ENCODE measurements at places on chromosomes 16 and 17. TPM values are rescaled to one million over a fixed set of nuclear protein-coding genes. Genes with fewer than 3 reads are reported as not detected.

Gene ZNF785
- total RNA-seq: 6.3 TPM

Gene KRTAP4-1
- not detected for total RNA-seq

Gene HIC1
- total RNA-seq: 3.7 TPM

Gene SLC47A1
- not detected for total RNA-seq

Gene EDC4
- 66.1 TPM for total RNA-seq

Gene GFAP
- not detected for total RNA-seq

Gene NHERF2
- 175 TPM for total RNA-seq

Gene IL4R
- 8.5 TPM for total RNA-seq

Gene LPCAT2
- total RNA-seq: 32.2 TPM
